ENCODE measurements at places on chromosomes 1 and 21.

DNA sequence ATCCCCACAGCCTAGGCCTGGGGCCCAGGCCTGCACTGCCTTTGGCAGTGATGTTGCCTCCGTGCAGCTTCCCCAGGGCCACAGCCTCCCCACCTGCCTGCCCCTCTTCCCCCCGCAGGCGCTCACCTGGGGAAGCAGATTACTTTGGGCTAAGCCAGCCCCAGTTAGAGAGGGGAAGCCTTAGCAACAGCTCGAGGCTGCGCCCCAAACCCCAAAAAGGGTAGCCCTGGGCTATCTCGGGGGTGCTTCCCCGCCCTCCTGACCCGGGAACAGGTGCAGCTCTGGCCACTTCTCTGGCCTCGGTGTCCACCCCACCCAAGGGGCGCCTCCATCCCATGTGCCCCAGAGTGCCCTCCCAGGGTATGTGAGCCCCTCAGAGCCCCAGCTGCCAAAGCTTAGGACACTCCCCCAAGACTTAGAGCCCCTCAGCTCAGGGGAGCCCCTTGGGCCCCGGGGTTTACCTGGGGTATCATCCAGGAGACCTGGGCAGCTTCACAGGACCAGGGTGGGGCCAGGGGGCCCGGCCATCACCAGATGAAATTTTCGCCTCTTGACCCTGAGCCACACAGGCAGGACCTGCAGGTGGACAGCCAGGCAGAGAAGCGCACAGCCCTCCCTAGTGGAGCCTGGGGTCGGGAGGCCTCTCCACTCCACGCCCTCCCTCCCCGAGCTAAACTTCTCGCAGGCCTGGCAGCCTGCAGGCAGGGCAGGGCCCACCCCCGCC lies 3.3 kb upstream of the TTC34 start:
- DNase-seq = no peak

DNA sequence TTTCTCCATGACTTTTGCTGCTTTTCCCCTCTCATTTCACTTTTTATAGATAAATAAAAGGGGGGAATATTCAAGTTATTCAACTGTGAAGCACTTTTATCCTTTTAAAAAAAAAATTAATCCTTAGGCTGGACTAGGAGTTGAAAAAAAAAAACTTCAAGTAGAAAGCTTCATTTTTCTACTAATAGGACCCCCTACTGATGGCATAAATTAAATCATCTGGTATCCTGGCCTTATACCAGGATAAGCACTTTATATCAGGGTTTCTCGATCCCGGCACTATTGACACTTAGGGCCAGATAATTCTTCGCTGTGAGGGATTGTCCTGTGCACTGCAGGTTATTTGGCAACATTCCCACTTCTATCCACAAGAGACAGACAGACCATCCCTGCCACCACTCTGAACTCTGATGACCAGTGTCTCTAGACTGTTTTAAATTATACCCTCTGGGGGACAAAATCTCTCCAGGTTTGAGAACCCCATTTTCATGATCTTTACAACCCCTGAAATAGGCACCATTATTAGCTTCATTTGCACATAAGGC lies 17.6 kb downstream of the USP33 start:
- DNase-seq = no peak

DNA sequence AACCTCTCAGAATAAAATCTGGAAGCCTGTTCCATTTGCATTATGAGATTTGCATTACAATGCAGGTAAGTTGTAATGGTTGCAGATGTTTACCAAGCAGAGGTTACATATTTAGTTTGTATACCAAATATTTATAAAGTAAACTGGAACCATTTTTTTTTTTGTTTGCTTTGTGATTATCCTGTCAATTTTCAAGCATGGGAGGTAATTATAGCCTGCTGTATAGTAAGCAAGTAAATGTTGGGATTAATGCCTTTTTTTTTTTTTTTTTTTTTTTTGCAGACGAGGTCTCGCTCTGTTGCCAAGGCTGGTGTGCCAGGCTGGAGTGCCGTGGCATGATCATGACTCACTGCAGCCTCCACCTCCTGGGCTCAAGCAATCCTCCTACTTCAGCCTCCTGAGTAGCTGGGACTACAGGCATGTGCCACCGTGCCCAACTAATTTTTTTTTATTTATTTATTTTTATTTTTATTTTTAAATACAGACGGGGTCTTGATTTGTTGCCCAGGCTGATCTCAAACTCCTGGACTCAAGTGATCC lies 21.0 kb downstream of the NFYC start:
- no peak for DNase-seq

DNA sequence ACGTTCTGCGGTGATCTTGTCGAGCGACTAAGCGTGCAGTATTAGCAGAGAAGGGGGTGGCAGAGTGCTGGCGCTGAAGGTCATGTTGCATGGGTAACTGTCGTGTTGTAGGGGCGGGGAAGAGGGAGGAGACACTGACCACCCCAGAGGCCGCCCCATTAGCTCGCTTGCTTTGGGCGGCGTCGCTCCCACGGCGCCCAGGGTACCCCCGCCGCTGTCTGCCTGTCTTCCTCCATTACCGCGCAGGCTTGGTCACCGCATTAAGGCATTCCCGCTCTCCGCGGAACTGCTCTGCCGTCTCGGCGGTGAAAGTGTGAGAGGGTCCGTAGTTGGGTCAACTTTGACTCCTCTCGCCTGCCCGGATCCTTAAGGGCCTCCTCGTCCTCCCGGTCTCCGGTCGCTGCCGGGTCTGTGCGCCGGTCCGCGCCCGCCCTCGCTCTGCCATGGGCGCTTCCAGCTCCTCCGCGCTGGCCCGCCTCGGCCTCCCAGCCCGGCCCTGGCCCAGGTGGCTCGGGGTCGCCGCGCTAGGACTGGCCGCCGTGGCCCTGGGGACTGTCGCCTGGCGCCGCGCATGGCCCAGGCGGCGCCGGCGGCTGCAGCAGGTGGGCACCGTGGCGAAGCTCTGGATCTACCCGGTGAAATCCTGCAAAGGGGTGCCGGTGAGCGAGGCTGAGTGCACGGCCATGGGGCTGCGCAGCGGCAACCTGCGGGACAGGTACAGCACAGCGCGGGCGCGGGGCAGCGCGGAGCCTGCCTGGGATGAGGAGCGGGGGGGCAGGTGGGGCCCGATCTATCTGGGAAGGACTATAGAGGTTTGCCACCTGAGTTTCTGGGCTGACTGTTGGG lies at the start of gene MTARC2:
Gene MTARC2 (plus strand): TSS at position 234 of the 846 bp plus-strand sequence. CDS start 210 bp downstream, at position 444.
- DNase-seq = no peak

GRCh38 chr1:118791094-118791691 lies 196.9 kb downstream of the TBX15 start:
- no peak for DNase-seq

GRCh38 chr1:199297174-199297573 lies 658.3 kb downstream of the PTPRC start:
- no peak for DNase-seq

DNA sequence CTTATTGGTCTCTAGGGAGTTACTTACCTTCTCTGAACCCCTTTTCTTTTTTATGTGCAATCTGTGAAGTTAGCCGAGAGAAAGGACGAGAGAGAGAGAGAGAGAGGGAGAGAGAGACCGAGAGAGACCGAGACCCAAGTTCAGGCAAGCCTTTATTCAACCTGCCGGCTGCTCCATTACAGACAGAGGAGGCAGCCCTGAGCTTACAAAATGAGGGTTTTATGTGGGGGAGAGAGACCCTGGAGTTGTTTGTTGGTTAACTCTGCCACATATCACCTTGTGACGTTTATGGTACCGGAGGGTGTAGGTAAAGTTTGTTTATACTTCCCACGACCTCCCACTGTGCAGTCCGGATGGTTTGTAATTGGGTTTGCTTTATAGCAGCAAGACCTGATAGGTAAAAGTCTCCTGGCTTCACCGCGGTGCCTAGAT lies 1.5 kb upstream of the MCOLN3 start:
- DNase-seq = no peak

- no peak for DNase-seq
Measured at GRCh38 chr1:159996653-159997052, 35.1 kb downstream of the PIGM start.

- no peak for DNase-seq
Measured at GRCh38 chr1:161017756-161018630, 3.0 kb downstream of the F11R start.

DNA sequence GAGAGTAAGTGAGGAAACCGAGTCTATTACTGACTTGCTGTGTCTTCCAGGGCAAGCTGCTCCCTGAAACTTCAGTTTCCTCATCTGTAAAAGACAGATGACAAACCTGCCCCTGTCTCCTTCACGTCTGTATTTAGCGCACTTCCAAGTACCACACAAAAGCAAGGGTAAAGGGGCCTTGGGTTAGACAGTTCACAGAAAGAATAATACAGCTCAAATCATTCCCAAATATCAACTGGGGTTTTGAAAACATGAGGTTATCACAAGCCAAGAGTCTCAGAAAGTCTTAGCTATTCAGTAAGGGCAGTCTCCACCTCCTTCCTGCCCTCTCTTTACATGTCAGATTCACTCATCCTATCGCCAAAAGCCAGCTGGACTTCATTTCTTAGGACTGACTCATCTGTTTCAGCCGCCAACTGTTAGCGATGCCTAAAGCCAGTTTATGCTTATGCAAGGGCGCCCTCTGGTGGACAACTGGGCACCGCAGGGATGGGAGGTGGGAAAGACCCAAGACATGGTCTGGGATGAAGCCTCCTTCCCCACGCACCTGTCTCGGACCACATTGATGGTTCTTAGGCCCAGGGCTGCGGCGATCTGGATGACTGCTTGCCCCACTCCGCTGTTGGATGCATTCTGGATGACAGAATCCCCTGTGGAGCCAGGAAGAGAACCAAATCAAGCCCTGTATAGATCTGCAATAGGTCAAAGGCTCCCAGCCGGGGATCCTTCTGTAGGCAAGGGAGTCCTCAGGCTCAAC lies 21.1 kb upstream of the SRSF4 start:
- DNase-seq = no peak

GRCh38 chr1:1132956-1133750 lies 17.3 kb upstream of the C1orf159 start:
- no peak for DNase-seq

- no peak for DNase-seq
Measured at GRCh38 chr1:151819976-151820623, 11.5 kb downstream of the RORC start.

DNA sequence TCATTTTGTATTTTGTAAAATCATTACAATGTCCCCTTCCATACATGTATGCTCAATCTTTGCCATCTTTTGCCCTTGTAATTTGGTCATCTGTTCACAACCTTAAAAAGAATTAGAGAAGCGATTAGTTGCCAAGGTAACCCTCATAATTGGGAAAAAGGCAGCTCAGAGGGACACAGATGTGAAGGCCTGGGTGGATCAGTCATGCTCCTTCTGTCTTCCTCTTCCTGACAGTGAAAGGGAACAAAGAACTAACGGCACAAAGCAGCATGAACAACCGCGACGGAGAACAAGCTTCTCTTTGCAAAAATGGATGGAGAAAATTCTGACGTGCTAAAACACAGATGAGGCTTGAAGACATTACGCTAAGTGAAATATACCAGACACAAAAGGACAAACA lies 78.7 kb upstream of the COG2 start:
- no peak for DNase-seq

DNA sequence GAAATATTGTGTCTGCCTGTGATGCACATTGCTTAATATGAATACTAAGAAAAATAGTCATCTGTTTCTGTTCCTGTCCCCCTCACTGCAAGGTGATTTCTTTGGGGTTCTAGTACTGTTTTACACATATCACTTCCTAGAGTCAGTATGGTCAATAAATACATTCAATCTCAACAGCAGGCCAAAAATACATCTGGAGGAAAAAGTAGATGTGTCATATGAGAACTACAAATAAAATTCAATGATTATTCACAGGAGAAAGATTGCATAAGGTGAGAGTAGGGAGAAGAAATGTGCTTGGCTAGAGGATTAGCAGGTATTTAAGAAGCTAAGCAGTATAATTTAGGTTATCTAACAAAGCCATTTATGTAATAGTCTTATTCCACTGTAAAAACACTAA lies 45.3 kb upstream of the SAMSN1 start:
- no peak for DNase-seq

- DNase-seq = no peak
Measured at GRCh38 chr21:39644062-39644560, 31.4 kb downstream of the B3GALT5 start.

All from cortex of kidney (tissue), 1 donor.